ENCODE measurements at places on chromosomes 5 and 9. TPM values are rescaled to one million over a fixed set of nuclear protein-coding genes. Genes with fewer than 3 reads are reported as not detected.

DNA sequence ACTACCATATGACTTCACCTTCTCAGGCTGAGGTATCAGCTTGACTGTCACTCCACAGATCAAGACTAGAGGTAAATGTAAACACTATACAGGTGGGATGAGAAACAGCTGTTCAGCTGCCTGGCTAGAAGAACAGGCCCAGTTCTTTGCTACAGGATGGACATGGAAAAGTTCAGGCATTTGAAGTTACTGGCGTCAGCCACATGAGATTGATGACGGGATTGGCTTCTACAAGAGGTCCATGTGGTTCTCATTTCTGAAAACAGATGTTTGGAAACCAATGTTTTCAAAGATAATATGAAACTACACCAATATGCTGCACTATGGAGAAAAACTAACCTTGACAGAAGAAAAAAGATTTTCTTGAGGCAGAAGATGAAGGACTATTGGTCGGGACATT lies 324.1 kb downstream of the CDH10 start:
- no peaks in the 10 kb centered on the region for H3K27me3 ChIP-seq
- no peaks in the 10 kb centered on the region for H3K36me3 ChIP-seq
- H3K27ac ChIP-seq, result no peak overlapping the region

- H3K4me1 ChIP-seq, result peaks cover 8% of the 10 kb centered on the region
- H3K27ac ChIP-seq, result no peak overlapping the region
- H3K27me3 ChIP-seq, result no peaks in the 10 kb centered on the region
- no peak overlapping the region for H3K4me3 ChIP-seq
Observed at GRCh38 chr5:177535125-177535524, 18.4 kb upstream of the DDX41 start.

- H3K4me1 ChIP-seq, result no peaks in the 10 kb centered on the region
- no peaks in the 10 kb centered on the region for H3K36me3 ChIP-seq
- no peak overlapping the region for H3K27ac ChIP-seq
- H3K4me3 ChIP-seq, result no peak overlapping the region
- no peak for DNase-seq
Observed at GRCh38 chr5:7094626-7095025, 301.3 kb upstream of the ADCY2 start.

GRCh38 chr5:65861830-65862241 lies 64.5 kb upstream of the ERBIN start:
- DNase-seq, result no peak
- no peak overlapping the region for H3K4me3 ChIP-seq
- H3K4me1 ChIP-seq, result no peaks in the 10 kb centered on the region
- H3K27ac ChIP-seq, result no peak overlapping the region
- H3K36me3 ChIP-seq, result no peaks in the 10 kb centered on the region

GRCh38 chr9:88280816-88281382 lies 107.3 kb upstream of the SPIN1 start:
- no peaks in the 10 kb centered on the region for H3K27me3 ChIP-seq
- no peaks in the 10 kb centered on the region for H3K36me3 ChIP-seq
- peak; percentile 16 for DNase-seq
- no peak overlapping the region for H3K4me3 ChIP-seq

DNA sequence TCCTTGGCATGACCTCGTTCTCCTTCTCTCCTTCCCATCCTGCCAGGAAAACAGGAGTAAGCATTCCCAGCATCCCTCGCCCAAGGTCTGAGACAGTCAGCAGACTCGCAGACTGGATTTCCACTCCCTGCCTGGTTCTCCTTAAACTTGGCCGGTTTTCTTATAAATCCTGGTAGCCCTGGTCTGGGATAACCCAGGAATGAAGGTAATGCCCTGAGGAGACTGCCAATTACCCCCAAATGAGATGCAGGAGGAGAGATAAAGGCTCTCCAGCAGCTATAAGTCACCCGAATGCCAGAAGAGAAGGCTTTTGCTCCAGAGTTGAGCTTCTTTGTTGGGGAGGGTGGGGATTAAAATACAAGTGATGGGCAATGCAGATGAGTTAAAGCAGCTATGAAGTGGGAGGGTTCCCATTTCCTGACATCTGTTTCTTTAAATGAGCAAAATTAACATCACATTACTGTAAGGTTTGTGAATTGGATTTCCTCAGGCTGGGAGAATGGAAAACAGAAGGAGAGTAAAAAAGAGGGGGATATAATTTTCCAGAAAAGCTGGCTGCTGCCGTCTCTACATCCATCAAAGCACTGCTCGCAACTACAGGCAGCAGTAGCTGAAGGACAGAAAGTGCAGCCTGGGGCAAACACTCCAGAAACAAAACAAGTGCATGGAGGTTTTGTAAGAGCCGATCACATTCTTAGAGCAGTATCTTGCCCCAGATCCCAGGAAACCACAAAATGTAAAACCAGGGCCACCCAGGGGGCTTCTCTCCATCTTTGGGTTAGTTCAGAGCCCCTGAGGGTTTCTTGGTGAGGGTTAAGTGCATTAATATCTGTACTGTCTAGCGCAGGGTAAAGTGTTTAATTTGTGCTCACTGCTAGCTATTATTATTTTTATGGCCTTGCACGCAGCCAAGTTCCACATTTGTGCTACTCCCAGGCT lies 177.6 kb upstream of the PANK3 start:
- H3K27ac ChIP-seq, result no peak overlapping the region
- no peaks in the 10 kb centered on the region for H3K4me1 ChIP-seq
- H3K4me3 ChIP-seq, result no peak overlapping the region
- H3K36me3 ChIP-seq, result peaks cover 4% of the 10 kb centered on the region
- DNase-seq, result no peak
- H3K27me3 ChIP-seq, result no peaks in the 10 kb centered on the region

DNA sequence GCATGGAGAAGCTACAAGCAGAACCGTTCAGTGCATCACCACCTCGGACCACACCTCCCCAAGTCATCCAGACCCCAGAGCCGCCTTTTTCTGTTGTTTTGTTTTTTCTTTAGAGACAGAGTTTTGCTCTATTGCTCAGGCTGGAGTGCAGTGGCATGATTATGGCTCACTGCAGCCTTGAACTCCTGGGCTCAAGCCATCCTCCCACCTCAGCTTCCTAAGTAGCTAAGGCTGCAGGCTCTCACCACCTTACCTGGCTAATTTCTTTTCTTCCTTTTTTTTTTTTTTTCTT lies 13.5 kb upstream of the SFXN1 start:
- H3K4me1 ChIP-seq, result no peaks in the 10 kb centered on the region
- H3K27ac ChIP-seq, result no peak overlapping the region
- H3K27me3 ChIP-seq, result no peaks in the 10 kb centered on the region
- no peaks in the 10 kb centered on the region for H3K36me3 ChIP-seq
- H3K4me3 ChIP-seq, result no peak overlapping the region

- no peak for DNase-seq
- H3K4me1 ChIP-seq, result no peaks in the 10 kb centered on the region
- no peaks in the 10 kb centered on the region for H3K36me3 ChIP-seq
- no peak overlapping the region for H3K27ac ChIP-seq
- no peak overlapping the region for H3K4me3 ChIP-seq
Observed at GRCh38 chr5:123365156-123365555, 58.0 kb downstream of the CEP120 start.

SLC31A2 gene
- polyA plus RNA-seq, result 4.1 TPM

CER1 gene
- not detected for polyA plus RNA-seq

TRIM36 gene
- polyA plus RNA-seq, result 4.6 TPM

DRD1 gene
- 0.96 TPM for polyA plus RNA-seq
